Stimulated activated CD8-positive, alpha-beta memory T cell treated with anti-CD3 and anti-CD28 coated beads, Interleukin-4, amount 100 ng/mL, for 48 hours (primary cell): ENCODE measurements at places on chromosomes 5 and 9.

GRCh38 chr5:72282878-72283277 lies 37.2 kb downstream of the MRPS27 start:
- DNase-seq: no peak

DNA sequence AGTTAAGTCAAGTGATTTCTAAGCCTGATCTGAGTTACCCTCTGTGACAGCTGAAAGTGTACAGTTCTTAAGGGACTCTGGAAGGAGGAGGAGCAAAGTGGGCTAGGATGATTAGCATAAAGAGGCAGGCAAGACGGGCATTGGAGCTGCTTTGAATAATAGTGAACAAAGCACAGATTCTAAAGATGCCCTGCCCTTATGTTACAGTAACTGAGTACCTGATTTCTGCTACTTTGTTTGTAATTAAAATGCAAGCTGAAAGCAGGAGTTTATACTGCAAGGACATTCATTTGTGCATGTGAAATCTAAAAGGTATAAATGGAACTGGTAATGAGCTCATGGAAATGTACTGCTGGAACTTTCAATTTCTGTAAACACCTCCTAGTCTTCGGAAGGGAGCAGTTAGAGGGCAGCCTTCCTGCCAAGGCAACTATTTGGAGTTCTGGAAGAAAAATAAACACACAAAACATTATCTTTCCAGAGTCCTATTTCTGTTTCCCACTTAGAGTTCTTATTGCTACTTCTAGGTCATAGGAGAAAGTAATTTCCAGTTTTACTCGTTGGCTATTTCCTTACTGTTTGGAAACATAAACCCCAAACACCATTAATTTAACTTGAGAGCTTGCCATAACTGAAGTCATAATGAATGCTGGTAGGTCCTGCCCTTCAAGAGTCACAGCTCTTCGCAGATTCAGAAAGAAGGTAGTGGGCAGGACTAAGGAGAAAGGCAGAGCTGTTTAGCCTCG lies at the start of gene RANBP3L:
Gene RANBP3L, minus strand, starts transcription at position 45 of the 746 bp plus-strand sequence. CDS start 486 bp downstream, outside the sequence.
- no peak for DNase-seq

- DNase-seq: no peak
These were observed 380.3 kb upstream of the ACTBL2 start for GRCh38 chr5:57862942-57863341.

DNA sequence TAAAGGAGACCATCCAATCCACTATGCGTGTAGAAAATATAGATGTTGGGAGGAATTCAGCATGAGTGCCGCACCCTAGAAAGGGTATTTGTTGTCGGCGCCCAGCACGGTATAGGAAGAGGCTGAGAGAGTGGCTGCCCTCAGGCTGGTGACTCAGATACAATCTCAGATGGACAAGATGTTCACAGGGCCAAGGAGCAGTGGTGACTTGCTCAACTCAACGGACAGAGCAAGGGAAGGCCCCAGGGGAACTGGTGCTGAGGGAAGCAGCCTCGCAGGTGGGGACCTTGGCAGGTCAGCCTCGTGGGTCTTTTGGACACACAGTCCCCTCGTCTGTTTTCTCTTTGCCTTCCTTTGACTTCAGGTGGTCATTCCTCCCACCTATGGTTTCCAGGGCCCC lies 28.0 kb upstream of the IRX2 start:
- no peak for DNase-seq

- no peak for DNase-seq
These were observed 422.6 kb downstream of the BRINP1 start for GRCh38 chr9:118946669-118947068.

GRCh38 chr5:110651507-110651906 lies 75.0 kb downstream of the TMEM232 start:
- no peak for DNase-seq

GRCh38 chr9:74551266-74551665 lies 54.1 kb downstream of the RORB start:
- DNase-seq: no peak

DNA sequence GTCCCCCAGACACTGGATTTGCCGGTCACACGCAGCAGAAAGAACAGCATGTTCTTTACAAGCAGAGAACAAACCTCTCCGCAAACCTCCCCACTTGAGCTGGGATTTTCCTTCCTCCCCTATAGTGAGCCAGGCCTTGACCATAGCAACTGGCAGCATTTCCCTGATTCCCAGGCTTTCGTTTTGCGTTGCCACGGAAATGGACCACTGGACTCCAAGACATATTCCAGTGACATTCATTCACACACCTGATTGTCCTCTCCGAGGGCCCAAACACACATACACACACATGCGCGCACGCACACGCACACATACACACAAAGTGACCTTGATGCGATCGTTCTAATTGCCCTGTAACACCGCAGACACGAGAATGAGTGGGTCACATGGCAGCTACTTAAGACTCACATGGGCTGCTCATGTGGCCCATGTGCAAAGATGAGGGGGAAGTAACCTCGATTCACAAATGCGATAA lies 80.9 kb upstream of the CPEB4 start:
- DNase-seq: no peak

- no peak for DNase-seq
These were observed 14.6 kb downstream of the TRIM14 start for GRCh38 chr9:98104445-98104881.

- no peak for DNase-seq
These were observed 4.0 kb downstream of the LEAP2 start for GRCh38 chr5:132877466-132877865.

DNA sequence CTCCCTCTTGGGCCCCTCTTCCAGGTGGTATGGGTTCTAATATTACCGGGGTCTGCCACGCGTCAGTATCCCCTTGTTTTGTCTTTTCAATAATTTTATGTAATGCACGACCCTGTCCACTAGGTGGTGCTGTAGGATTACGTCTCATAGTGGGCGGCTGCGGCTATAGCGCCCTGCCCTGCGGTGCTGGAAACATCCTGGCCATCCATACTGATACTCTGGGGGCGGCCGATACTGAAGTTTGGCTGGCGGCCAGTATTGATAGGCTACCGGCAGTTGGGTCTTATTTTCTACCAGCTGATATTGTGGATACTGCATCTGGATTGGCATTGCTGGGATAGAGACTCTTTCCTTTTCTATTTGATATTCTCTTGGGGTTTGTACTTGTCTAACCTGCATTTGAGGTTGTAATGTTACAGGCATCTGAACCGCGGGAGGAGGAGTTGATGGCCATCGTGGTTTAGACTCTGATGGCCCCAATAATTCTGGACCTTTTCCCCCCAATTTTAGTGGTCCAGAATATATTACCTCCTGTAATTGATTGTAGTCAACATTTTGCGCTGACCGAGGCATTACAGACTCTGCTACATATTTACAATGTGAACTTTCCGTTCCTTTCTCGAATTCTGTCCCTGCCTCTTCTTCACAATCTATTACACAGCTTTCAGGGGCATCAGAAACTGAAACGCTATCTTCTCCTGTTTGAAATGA lies 3.3 kb upstream of the TMEM141 start:
- peak; percentile 81 for DNase-seq

DNA sequence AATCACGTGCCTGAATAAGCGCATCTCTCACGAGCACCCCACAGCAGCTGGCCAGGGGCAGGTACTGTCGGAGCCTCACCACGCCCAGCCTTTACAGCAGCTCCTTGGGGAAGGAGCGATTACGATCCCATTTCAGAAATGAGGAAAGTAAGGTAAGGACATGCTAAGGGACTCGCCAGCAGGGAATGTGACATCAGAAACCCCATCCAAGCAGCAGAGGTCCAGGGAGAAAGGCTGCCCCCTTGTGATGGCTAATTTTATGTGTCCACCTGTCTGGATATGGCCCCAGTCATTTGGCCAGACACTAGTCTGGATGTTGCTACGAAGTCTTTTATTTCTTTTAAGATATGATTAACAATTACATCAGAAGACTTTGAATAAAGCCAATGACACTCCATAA lies 77.3 kb downstream of the UBE2QL1 start:
- no peak for DNase-seq

DNA sequence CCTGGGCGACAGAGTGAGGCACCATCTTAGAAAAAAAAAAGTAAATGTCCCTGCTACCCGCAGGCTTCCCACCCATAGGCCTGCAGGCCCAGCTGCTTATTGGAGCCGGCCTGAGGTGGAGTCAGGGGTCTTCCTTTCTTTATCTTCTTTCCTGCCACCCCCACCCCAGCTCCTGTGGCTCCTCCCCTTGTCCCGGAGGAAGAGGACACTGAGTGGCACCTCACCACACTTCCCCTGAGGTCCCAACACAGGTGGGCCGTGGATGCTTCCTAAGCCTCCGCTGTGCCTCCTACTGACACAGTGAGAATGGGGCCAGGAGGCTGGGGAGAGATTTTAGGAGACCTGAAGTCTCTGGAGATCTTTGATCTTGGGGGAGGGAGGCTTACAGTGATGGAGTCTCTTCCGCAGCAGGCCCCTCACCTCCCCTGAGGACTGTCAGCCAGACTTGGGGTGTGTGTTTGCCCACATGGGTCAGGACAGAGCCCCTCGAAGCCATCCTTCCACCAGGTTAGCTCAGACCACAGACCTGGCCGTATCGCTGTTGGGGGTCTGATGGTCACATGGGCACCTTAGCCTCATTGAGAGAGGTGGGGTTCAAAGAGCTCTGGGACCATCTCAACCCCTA lies 135.4 kb upstream of the IER5L start:
- DNase-seq: peak; percentile 11

DNA sequence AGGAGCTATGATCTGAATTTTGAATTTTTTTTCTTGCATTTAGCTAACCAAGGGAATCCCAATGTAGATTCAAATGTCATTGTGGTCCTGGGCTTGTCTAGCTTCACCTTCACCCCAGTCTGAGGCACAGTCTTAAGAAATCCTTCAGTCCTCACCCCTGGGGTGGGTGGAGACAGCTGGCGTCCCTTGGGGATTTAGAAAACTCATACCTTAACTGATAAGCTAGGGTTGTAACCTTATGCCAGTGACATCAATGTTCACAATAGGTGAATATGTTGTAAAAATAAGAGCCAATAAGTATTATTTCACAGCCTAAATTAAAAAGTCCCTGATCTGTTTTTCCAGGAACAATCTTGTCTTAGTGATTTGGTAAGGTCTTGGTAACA lies 4.6 kb downstream of the ISOC1 start:
- no peak for DNase-seq

- DNase-seq: no peak
These were observed 52.3 kb upstream of the MOCS2 start for GRCh38 chr5:53161876-53162275.

DNA sequence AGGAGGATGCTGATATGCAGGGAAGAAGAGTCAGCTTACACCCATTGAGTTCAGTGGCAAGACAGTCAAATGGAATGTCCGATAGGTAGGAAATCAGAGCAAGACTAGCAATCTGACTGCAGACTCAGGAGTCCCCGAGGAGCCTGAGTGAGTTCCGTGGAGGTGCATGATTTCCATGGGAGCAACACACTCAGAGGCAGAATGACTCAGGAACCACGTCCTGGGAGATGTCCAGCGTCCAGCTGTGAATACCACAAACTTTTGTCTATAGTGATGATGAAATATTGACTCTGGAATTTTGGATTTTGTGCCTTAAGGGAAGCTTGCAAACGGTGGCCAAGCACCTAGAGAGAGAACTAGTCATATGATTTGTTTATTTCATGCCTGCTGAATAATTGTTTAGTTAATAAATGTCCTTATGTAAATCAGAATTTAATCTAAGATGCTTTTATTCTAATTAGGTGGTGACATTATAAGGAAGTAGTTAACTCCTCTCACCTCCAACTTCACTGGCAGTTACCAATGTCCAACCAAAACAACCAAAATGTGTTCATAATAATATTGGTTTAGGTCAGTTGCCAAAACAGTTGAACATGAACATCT lies 100.4 kb downstream of the PDE4D start:
- no peak for DNase-seq

- no peak for DNase-seq
These were observed 138.4 kb downstream of the KCTD16 start for GRCh38 chr5:144308906-144309670.

GRCh38 chr5:88183255-88183654 lies 85.4 kb downstream of the TMEM161B start:
- DNase-seq: no peak

GRCh38 chr5:94017579-94017978 lies 276.2 kb upstream of the POU5F2 start:
- no peak for DNase-seq

DNA sequence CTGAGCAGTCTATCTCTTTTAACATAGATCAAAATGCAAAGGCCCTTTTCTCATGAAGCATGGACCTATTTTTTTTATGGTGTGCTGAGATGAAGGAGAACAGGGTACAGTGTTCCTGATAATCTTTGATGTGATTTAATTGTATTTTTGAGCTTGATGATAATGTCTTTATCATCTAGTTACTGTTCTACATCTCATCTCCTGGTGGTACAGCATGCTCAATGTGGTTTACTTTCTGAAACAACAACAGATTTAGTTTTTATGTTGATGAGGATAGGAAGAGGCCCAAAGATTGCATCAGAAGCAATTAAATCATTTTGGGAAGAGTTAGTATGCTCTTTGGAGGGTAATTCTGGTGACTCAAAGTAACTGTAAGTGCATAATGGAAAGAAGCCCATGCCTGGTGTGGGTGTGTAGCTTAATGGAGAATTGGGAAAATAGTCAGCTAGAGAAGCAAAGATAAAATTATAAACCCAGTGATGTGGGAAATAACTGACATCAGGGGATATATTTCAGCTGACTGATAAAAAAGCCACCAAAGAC lies 123.0 kb upstream of the KCNN2 start:
- DNase-seq: no peak

- DNase-seq: peak; percentile 17
These were observed 14.5 kb downstream of the SLC23A1 start for GRCh38 chr5:139368613-139369012.

GRCh38 chr9:15843316-15843715 lies 290.5 kb downstream of the CCDC171 start:
- DNase-seq: no peak
